Stimulated activated naive CD4-positive, alpha-beta T cell treated with Interleukin-2 at 50 U/mL for 16 hours (primary cell): ENCODE measurements at places on chromosomes 7 and 10.

GRCh38 chr10:70478191-70479164 lies at the start of gene PALD1:
PALD1 (plus strand) TSS chr10:70478767; CDS start chr10:70525952, 47,185 bp downstream.
- DNase-seq = peak; percentile 36

GRCh38 chr10:85537561-85537960 lies 829.0 kb downstream of the GRID1 start:
- no peak for DNase-seq

DNA sequence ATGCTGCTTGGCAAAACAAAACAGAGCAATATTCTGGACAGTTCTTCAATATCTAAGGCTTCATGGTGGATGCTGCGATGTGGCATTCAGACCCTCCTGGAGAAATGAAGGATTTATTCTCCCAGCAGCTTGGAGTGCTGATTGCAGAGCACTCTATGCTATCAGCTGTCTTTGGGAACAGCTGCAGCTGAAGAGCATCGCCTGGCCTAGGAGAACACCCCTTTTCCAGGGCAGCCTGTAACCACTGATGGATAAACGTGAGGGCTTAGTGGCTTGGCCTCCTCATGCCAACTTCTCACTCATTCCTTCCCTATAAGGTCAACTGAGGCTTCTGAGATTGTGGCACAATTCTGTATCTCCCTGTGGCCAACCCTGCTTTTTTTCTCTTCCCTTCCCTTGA lies 638.1 kb upstream of the CNTNAP2 start:
- DNase-seq = no peak

DNA sequence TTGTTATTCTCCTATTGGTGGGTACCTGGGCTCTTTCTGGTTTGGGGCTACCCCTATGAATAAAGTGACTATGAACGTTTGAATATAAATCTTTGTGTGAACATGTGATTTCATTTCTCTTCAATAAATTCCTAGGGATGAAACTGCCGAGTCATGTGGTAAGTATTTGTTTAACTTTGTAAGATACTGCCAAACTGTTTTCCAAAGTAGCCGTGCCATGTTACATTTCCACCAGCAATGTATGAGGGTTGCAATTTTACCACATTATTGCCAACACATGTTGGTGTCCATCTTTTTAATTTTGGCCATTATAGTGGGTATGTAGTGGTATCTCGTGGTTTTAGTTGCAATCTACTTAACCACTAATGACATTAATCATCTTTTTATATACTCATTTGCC lies 94.7 kb downstream of the ZNRF2 start:
- no peak for DNase-seq

- no peak for DNase-seq
Observed at GRCh38 chr10:52571018-52571417, 201.6 kb downstream of the MBL2 start.
